GM06990 (cell line): ENCODE measurements at places on chromosomes 6 and 20.

DNA sequence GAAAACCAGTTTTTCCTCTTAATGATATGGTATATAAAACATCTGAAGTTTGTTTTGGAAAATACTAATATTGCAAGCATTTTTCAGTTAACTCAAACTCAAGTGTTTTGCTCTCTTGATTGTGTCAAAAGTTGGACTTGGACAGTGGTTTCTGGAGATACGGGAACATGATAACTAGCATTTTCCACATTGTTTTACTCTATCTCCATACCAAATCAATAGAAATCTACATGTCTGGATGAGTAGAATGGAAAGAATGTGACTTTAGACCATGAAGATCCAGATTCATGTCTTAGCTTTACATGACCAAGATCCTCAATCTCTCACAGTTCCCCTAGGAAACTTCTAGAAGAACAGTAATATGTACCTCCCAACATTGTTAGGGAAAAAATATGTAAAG, 22.2 kb upstream of the FBXO30 start:
- DNase-seq = no peak

GRCh38 chr6:26204332-26205160, 117.3 kb downstream of the HFE start:
- DNase-seq = peak; percentile 89

- DNase-seq = no peak
These were observed 75.2 kb upstream of the F13A1 start for GRCh38 chr6:6395581-6396197.

DNA sequence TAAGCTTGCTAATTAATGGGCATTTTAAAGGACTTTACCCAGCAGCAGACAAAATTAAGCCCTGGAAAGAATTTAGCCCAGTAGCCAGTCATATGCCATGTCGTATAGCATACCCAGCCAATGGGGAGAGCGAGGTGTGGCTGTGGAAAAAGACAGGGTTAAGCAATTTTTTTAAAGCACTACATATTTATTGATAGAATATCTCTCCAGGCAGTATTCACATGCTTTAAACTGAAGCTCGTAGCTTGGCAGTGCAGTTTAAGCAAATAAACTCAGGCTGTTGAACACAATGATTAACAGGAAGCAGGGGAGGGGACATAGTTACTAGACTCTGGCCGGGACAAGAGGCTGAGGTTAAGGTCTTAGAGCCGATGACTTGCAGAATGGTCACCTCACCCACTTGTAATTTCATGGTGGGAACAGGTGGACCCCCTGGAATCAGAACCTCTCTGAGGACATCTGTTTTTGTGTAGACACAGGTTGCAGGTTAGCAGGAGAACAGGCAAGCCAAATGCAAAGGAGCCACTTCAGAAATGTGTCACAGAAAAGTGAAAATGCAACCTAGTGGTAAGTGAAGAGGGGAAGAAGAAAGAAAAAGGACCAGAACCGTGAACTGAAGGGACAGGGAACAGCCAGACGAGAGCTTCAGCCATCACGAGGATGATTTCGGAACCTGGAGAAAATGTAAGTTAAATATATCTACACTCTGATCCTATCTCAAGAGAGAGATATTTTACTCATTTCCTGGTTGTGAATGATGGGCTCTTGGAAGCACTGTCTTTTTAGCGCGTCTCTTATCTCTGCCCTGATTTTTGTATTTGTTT, 7.2 kb downstream of the GCNT2 start:
- DNase-seq = peak; percentile 54

GRCh38 chr6:68108233-68108835, 526.7 kb upstream of the ADGRB3 start:
- no peak for DNase-seq

GRCh38 chr20:38159566-38159956, 5.5 kb downstream of the TGM2 start:
- DNase-seq = no peak

GRCh38 chr6:7703148-7703680, 22.7 kb upstream of the BMP6 start:
- no peak for DNase-seq
